Activated T-cell treated with anti-CD3 and anti-CD28 coated beads, Interleukin-2, amount 50 U/mL, for 48 hours (primary cell): ENCODE measurements at places on chromosomes 13 and 19.

- no peak for DNase-seq
Measured at GRCh38 chr13:62779161-62779560, 1363.5 kb upstream of the PCDH20 start.

GRCh38 chr13:52009946-52010345 is 1.3 kb downstream of the ATP7B start:
- no peak for DNase-seq

DNA sequence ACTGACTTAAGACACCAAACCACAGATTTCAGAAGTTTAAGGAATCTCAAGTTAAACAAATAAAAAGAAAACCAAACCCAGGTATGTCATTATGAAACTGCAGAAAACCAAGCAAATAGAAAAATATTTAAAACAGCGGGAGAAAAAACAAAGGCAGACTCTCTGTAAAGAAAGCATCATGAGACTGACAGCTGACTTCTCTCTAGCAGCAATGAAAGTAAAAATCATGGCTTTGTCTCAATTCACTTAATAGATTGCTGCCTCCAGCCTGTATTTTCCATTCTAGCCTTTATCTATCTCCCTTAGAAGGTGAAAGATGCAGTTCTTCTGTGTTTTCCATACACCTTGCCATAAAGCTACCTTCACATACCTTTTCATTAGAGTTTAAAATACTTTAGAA is 131.1 kb upstream of the IPO5 start:
- DNase-seq: no peak

DNA sequence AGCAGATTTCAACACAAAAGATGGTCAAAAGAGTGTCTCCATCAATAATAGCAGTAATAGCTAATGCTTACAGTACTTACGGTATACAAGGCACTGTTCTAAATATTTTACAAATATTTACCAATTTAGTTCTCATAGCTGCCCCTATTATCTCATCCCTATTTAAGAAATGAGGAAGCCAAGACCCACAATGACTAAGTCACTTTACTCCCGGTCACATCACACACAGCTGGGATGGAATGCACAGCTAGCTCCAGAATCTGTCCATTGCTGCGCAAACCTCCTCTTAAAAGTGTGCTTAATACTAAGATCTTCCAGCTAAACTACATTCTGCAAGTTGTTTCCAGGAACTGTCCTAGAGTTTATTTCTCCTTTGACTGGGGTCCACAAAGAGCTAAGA is 63.4 kb downstream of the RAP2A start:
- no peak for DNase-seq

DNA sequence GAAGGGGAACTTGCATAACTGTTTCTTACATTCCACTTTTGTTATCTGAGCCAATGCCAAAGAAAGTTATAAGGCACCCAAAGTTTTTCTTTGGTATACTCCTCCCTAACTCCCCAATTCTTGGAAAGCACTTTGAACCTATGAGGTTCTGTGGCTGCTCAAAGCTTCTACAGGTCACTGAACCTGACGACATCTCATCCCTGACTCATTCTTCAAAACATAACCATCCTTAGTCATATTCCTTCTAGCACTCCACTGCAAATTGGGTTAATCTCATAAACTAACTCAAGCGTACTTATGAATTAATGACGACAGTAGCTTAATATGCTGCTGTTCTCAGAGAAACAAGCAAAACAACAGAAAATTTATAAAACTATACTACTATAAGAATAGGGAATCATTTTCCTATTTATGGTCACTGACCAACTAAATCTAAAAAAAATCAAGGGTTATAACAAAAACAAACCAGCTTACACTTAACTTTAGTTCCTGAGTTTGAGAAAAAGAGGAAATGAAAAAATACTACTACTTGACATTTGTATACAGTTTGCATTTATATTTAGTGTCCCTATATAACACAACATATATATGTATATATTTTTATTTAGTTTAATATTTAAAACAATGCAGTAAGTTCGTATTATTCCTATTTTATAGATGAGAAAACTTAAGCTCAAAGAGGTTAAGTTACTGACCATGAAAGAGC is 69.1 kb downstream of the CAB39L start:
- DNase-seq: no peak

DNA sequence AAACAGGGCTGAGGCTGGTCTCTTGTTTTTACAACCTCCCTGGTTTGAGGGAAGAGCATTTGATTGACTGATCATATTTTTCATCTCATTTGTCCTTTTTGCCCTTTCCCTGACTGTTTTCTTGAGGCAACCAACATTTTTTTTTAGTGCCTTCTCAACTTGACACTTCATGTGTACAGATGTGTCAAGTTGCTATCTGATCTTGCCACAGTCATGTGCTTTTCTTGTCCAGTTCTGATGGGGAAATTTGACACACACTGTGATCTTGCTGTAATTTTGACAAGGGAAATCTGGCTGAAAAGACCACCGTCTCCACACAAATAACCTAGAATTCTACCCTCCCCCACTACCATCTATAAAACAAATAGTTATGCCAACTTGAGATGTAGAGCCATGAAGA is 329.6 kb downstream of the KCTD12 start:
- DNase-seq: no peak

DNA sequence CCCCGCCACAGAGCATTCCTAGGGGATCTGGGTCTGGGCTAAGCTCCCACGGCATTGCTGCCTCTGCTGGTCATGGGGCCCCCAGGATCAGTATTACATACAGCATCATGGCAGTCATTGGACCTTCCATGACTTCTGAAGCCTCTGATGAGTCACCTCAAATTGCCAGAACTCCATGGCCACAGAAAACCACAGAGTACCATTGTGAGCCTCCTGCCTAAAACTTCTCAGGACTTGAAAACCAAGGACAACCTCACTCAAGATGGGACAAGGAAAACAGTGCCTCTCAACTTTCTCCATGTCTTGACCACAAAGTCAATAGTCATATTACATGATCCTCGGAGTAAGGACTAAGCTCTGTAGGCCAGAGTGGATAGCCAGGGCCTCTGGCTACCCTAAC is 306.0 kb downstream of the GPC5 start:
- DNase-seq: no peak

- no peak for DNase-seq
Measured at GRCh38 chr13:102608974-102609373, 12.2 kb downstream of the TPP2 start.

GRCh38 chr19:15252398-15253018 is 20.3 kb upstream of the EPHX3 start:
- DNase-seq: no peak

- DNase-seq: peak; percentile 31
Measured at GRCh38 chr19:30214651-30215051, 157.5 kb upstream of the ZNF536 start.
